ENCODE measurements at places on chromosomes 3 and 15.

- no peak for DNase-seq
Observed at GRCh38 chr3:165770781-165771180, 66.4 kb downstream of the BCHE start.

DNA sequence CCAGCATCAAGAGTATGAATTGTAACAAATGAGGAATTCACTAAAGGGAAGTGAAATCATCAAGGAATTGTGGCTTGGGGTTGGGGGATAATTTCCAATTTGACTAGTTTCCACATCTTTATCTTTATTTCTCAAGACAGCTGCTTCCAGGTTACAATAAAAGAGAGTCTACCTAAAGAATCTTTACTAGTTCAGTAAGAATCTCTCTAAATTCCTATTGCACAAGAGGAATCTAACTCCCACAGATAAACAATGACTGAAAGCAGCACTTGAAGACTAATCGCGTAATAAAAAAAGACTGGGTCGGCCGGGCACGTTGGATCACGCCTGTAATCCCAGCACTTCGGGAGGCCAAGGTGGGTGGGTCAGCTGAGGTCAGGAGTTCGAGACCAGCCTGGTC, 194.4 kb downstream of the KBTBD8 start:
- DNase-seq = no peak

- DNase-seq = no peak
Observed at GRCh38 chr15:93020976-93021772, 67.8 kb downstream of the RGMA start.

- DNase-seq = no peak
Observed at GRCh38 chr3:173676094-173676493, 278.6 kb downstream of the NLGN1 start.
